ENCODE measurements at places on chromosomes 11 and 22.

- DNase-seq = no peak
Measured at GRCh38 chr11:27254744-27255446, 108.1 kb downstream of the CCDC34 start.

GRCh38 chr22:49502126-49502826 is 325.4 kb downstream of the BRD1 start:
- DNase-seq = no peak

DNA sequence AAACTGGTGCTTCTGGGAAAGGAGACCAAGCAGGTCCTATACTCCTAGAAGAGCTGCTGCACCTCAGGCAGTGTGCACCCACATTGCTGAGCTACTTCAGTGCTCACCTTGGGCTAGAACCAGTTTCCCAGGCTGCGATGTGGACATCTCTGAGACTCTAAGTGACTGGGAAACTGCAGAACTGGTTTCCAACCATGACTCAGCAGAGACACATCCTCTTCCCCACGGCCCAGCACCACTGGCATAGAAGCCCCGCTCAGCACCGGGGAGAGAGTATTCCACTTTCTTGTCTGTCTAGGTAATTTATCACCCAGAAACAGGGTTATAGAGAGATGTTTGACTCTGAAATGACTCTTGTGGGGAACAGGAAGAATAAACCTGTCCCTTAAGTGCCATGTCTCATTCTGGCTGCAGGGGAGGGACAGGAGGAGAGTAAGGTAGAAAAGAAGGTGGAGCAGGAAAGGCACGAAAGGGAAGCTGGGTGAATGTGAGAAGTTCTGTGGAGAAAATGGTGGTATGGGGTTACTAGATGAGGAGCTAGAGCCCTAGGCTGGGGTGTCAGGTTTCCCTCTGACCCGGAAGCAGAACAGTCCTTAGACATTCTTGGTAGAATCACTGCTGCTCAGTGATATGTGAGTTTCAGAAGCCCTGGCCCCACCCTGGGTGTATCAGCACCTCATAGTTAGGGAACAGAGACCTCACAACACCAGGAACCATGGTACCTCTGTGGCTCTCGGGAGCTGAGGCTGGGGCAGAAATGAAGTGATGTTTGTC is 340.4 kb upstream of the NCAM1 start:
- DNase-seq = no peak

- no peak for DNase-seq
Measured at GRCh38 chr11:106331176-106331575, 253.7 kb downstream of the AASDHPPT start.

DNA sequence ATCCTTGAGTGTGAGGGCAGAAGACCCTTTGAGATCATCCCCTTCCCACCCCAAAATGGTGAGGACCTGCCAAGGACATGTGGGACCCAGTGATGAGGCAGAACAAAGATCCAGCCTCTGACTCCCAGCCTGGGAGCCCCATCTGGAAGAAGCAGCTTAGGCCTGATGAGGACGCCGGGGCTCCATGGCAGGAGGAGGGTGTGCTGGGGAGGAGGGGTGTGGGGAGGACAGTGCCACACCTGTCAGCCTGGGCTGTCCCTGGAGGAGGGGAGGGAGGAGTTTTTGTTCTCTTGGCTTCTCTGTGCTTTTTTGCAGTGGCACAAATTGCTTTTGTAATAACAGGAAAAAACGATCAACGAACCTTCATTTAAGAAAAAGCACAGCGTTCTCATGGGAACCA is 44.4 kb upstream of the DAGLA start:
- no peak for DNase-seq

GRCh38 chr11:117462183-117462863 is 134.7 kb downstream of the CEP164 start:
- DNase-seq = no peak

GRCh38 chr22:48037618-48038017 is 1275.2 kb downstream of the TBC1D22A start:
- no peak for DNase-seq

DNA sequence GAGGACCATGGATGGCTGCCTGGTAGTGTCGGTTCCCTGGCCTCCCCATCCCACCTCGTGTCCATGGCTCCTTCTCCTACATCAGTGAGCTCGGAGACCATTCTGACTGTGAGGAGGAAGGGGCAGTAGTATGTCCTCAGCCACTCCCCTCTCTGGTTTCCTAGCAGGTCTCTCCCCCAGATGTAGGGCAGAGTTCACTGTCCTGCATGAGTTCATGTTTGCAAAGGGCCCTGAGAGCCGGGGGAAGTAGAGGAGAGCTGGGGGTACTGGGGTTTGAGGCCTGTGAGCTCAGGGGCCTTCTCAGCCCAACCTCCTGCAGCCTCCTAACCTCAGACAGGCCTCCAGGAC is 18.4 kb upstream of the ST3GAL4 start:
- DNase-seq = peak; percentile 16

DNA sequence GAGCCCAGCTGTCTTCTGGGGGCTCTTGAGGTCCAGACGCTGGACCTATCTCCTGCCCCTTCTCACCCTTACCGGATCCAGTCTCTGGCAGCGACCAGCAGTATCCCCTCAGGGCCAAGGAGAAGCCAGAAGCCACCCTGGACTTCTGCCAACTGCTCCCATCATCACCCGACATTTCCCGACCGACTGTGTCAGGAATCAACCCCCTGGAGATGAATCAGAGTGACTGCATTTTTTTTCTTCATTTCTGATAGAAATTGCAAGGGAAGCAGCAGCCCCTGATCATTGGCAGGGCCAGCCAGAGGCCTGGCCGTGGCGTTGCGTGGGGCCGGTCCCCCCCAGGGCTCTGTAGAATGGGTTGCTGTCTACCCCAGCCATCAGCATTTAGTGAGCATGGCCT is 5.2 kb upstream of the LIF start:
- no peak for DNase-seq

- peak; percentile 67 for DNase-seq
Measured at GRCh38 chr11:16815047-16815767, 76.8 kb downstream of the C11orf58 start.

GRCh38 chr11:16867097-16867496 is 128.7 kb downstream of the C11orf58 start:
- DNase-seq = no peak

- DNase-seq = no peak
Measured at GRCh38 chr11:104803776-104804175, 94.5 kb downstream of the CASP12 start.

DNA sequence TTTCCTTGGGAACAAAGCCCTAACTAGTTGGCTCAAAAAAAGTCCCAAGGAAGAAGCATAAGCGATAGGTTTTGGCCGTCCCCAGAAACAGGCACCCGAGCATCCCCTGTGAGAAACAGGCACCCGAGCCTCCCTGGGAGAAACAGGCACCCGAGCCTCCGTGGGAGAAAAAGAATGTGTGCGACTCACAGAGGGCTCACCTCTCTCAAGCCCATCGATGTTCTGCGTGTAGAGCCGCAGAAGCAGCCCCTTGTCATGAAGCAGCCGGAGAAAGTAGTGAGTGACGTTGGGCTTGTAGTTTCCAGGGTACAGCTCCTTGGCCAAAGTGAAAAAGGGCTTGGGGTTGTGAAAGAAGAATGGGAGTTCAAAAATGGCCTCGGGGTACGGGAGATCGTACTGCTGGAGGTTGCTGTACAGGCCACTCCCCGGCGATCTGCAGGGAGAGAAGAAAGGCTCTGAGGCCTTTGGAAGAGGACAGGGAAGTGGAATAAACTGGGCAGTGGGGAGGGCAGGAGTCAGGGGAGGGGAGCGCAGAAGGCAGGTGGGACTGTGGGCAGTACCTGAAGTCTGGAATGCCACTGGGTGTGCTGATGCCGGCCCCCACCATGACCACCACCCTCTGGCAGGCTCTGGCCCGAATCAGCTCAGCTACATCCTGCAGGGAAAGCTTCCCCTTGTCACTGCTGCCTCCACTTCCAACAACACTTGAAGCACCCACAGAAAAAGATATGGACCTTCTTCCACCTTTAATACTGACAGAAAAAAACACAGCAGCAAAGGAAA is 3.2 kb downstream of the SIRT3 start:
- no peak for DNase-seq

- no peak for DNase-seq
Measured at GRCh38 chr11:46733234-46733633, 14.2 kb downstream of the F2 start.

DNA sequence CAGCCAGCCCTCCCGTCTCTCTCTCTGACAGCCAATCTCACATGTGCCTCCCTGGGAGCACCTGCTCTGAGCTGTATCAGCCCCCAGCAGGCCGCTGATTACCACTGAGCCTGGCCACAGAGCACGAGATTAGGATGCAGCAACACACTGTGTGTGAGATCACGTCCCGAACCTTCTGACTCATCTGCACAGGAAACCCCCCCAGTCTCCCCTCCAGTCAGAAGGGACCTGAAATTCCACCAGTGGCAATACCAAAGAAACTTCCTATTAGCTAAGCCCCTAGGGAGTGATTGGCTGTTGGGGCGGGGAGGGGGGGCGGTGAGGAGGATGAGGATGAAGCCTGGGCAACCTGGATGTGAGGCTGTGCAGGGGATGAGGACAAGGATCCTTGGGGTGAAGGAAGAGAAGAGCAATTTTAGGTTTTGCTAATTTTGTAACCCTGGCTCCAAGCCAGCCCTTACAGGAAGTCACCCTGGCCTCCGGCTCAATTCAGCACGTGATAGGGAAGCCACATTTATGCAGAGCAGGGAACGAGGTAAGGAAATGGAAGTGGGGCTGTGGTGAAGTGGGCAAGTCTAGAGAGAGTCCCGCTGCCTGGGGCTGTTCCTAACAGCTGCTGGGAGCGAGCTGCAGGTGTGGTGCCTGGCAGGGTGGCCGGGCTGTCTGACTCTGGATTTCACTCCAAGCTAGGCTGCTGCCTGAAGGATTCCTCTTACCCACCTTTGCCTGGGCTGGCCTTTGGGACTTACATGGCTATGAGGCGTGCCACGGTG is 1.9 kb downstream of the SLC43A3 start:
- peak; percentile 95 for DNase-seq

DNA sequence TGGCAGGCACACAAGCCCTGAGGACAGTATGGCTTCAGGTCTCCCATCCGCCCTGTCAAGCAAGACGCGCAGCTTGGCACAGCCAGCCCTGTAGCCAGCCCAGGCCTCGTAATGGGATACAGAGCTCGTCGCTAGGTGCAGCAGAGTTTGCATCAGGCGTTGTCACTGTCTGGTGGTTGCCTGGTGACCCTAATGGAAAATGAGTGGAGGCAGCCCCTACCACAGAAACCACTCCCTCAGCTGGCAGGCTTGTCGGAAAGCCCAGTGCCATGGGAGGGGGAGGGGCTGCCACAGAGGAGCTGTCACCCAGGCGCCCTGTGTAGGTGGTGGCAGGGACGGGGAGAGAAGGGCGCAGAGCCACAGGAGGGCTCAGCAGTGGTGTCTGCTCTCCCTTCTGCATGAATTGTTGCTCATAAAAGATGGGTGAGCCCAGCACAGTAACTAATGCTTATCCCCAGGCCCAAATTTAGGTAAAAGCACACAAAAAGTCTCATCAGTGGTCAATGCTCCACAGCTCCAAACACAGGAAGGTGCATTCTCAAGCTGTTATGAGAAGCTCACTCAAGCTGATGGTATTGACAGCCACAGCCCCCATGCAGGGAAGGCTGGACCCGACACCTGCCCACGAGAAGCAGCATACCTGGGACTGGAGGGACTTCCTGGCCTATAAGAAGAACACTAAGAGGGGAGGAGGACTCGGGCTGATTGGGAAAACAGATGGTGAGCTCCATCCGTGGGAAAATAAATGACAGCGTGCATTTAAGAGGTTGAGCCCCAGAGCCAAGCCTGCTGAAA is 164.6 kb downstream of the ETS1 start:
- DNase-seq = no peak

GRCh38 chr22:40334899-40335298 is 11.4 kb upstream of the ADSL start:
- no peak for DNase-seq

DNA sequence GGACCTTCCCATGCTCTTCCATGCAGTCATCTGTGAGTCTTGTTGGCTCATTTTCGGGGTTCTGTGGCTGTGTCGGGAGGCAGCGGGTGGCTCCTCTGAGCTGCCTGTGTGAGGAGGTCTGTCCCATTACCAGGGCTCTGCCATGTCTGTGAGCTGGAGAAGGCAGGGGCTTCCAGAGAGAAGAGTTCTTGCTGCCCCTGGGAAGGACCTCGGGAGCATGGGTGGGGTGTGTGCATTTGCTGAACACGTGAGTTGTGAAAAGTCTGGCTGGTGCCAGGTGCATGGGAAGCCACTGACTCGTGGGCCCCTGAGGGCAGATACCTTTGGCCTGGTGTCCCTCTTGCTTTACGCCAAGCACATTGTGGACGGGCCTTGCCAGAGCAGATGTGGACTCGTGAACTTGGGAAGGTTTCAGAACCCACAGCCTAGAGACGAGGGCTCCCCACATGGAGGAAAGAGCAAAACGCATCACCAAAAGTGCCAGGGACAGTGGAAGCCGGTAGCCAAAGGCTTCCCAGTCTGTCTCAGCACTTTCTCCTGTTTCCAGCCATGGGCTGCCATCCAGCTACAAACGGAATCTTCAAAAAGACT is 1324.5 kb downstream of the BRD1 start:
- DNase-seq = no peak

GRCh38 chr22:24727218-24727851 is 47.2 kb downstream of the PIWIL3 start:
- DNase-seq = no peak

- no peak for DNase-seq
Measured at GRCh38 chr22:19717181-19717580, 2.9 kb downstream of the SEPTIN5 start.

DNA sequence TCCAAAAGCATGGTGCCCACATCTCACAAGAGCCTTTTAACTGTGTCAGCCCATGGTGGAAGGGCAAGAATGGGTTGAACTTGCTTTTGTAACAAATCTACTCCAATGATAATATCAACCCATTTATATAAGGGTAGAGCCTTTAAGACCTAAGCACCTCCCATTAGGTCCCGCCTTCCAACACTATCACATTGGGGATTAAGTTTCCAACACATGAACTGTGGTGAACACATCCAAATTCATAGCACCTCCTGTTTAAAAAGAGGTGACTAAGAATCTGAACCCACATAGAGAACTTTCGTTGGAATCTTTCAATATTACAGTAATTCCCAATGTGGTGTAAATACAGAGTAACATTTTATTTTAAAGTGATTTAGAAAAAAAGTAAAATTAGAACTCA is 9.2 kb upstream of the CNTF start:
- no peak for DNase-seq

- no peak for DNase-seq
Measured at GRCh38 chr11:1259561-1259960, 36.7 kb downstream of the MUC5B start.

GRCh38 chr11:3161309-3161708 is 3.8 kb downstream of the OSBPL5 start:
- DNase-seq = peak; percentile 45

Data from tibial artery (tissue), 4 donors.